Activated naive CD4-positive, alpha-beta T cell (primary cell): ENCODE measurements at places on chromosomes 11 and 22.

DNA sequence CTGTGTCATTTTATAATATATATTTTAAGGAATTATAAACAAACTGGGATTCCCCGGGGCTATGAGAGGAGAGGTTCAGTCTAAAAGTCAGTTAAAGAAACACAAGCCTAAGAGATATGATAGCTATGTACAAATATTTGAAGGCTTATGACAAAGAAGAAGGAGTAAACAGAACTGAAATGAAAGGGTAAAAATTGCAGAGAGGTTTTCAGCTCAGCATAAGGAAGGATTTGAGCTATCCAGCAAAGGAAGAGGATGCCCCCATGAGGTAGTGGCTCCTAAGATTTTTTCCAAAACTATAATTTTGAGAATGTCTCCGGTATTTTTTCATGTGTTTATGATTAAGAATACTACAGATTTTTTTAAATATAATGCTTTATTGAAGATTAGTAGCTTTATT is 57.9 kb upstream of the ANGPTL5 start:
- DNase-seq: no peak

DNA sequence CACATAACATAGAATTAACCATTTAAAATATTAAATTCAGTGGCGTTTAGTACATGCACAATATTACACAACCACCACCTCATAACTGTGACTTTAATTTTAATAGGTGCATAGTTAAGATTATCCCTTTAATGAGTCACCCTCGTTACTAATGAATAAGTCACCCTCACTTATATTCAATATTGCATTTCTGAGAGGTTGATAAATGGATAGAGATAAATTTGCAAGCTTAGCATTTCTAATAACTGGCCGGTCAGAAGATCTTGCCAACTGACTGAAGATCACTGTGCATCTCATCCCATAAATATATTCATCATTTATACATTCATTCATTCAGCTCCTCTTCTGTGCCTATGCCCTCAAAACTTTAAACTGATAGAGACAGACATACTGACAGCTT is 243.7 kb downstream of the TTC28 start:
- DNase-seq: no peak

DNA sequence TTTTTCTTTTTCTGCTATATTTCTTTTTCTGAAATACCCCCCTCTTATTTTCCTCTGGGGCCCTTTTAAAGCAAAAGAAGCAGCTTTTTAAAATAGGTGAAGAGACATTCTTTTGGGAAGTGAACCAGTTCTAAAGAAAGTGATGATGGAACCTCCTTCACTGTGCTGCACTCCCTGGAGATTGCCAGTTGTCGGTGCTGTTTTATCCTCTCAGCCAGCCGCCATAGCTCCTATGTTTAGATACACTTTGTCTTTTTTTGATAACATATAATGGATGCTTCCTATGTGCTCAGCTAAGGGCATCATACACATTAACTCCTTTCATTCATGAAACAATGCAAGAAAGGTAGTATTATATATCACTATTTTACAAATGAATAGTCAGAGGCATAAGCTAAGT is 14.0 kb downstream of the CFAP300 start:
- no peak for DNase-seq

- no peak for DNase-seq
Observed at GRCh38 chr22:37357446-37358075, 69.7 kb downstream of the ELFN2 start.

- DNase-seq: no peak
Observed at GRCh38 chr11:96906476-96906875, 516.7 kb downstream of the JRKL start.
